ENCODE measurements at places on chromosomes 16 and 17. TPM values are rescaled to one million over a fixed set of nuclear protein-coding genes. Genes with fewer than 3 reads are reported as not detected.

RAB34 gene
- total RNA-seq, result 11.8 TPM

DNA sequence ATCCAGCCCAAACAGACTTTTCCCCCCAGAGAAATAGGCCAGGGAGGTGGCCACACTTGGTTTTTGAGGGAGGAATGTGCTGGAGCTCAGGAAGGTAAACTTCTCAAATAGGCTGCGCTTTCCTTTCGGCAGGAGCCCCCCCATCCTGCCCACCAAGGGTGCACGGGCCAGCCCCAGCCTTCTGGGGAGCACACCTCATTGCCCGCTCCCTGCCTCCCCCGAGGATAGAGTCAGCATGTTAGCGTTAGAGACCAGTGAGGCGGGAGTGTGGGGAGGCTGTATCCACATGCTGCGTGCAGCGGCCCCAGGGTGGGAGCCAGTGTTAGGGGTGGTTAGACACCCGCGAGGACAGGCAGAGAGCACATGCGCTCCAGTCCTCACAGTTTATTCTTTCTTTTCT, 42.3 kb downstream of the PIPOX start:
- DNase-seq, result no peak

DNA sequence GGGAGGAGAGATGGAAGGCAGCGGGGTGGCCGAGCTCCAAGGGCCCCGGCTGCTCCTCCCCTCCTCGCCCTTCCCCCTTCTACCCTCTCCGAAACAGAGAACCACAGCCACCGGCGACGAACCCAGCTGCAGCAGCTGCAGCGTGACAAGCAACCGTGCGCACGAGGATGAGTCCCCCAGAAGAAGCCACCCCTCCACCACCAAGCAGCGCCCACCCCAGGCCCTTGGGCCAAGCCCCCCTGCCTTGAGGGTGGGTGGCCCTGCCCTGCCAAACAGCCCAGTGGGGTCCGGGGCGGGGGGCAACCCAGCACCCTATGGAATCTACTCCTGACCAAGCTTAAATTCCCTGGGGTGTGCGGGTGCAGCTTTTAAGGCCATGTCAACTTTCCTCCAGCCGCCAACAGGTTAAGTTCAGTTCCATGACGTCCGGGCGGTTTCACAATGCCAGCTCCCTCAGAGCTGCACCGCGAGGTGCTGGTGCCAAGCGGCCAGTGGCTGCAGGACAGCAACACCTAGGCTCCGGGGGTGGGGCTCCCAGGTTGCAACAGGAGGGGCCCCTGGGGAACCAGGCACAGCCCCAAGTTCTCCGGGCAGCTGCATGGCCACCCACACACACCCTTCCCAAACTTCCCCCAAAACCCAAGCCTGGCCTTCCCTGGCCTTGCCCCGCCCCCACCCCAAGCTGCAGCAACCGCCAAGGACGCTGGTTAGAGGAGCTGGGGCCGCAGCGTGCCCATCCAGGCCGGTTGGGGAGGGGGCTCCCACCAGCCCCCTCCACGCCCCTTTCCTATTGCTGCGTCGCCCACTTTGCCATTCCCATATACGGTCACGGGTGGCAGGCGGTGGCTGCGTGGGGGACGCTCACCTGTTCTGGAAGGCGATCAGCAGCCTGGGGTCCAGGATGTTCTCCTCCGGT, 2.0 kb downstream of the CBX4 start:
- peak; percentile 62 for DNase-seq

- DNase-seq, result no peak
Observed at GRCh38 chr17:10439816-10440215, 18.1 kb upstream of the MYH8 start.

DNA sequence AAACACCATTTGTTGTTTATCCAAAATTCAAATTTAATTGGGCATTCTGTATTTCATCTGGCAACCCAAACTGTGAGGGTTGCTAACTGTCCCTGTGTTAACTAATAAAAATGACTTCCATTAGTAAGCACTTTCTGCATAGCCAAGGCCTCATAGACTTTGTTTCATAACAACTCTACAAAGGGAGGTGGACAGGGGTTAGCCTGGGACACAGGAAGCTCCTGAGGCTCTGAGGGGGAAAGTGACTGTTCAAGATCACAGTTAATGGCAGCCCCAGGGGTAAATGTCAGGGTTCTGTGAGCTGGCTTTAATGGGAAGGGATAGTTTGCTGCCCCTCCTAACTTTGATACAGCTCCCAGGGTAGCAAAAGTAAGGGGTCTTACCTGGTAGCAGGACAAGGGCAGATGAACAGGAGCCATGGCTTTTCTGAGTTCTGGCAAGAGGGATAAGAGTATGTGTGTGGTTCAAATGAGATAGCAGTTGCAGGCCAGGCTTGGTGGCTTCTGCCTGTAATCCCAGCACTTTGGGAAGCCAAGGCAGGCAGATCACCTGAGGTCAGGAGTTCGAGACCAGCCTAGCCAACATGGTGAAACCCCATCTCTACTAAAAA, 2.2 kb downstream of the HEATR9 start:
- DNase-seq, result no peak

- no peak for DNase-seq
Observed at GRCh38 chr16:50275428-50276325, 9.3 kb downstream of the ADCY7 start.

- DNase-seq, result no peak
Observed at GRCh38 chr17:72125226-72125651, 4.4 kb downstream of the SOX9 start.

DNA sequence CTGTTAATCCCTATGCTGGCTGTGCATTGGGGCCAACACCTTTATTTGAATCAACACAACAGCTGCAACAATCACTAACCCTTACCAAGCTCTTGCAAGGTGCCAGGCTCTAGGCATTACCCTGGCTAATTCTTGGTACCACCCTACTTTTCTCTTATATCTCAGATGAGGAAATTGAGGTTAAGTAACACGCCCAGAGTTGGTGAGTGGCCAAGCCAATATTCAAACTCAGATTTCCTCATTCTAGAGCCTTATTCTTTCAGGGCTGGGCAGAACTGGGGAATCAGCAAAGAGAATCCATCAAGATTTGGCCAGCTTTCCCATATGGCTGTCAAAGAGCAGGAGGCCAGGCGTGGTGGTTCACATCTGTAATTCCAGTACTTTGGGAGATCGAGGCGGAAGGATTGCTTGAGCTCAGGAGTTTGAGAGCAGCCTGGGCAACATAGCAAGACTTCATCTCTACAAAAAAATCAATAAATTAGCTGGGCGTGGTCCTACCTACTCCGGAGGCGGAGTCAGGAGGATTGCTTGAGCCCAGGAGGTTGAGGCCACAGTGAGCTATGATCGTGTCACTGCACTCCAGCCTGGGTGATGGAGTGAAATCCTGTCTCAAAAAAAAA, 23.7 kb downstream of the ARSG start:
- peak; percentile 35 for DNase-seq

DNA sequence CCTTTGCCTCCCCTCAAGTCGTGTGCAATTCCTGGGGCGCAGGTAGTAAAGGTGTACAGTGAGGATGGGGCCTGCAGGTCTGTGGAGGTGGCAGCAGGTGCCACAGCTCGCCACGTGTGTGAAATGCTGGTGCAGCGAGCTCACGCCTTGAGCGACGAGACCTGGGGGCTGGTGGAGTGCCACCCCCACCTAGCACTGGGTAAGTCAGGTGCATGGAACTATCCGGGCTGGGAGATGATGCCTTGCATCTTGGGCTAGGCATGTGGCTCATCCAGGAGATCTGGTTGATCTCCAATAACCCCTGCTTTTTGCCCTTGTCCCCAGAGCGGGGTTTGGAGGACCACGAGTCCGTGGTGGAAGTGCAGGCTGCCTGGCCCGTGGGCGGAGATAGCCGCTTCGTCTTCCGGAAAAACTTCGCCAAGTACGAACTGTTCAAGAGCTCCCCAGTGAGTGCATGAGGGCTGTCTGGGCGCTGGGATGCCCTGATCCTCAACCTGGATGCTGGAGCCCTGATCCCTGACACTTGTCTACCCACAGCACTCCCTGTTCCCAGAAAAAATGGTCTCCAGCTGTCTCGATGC, 5.2 kb downstream of the GRB7 start:
- no peak for DNase-seq

- DNase-seq, result peak; percentile 26
Observed at GRCh38 chr17:76793775-76794174, 55.9 kb downstream of the MFSD11 start.

- no peak for DNase-seq
Observed at GRCh38 chr16:73369851-73370250, 321.9 kb upstream of the ZFHX3 start.

PAQR4 gene
- total RNA-seq, result 50.9 TPM

GOT2 gene
- total RNA-seq, result 75.6 TPM

- DNase-seq, result no peak
Observed at GRCh38 chr17:17028059-17028877, 14.0 kb upstream of the MPRIP start.

SPATA32 gene
- 0.67 TPM for total RNA-seq

DNA sequence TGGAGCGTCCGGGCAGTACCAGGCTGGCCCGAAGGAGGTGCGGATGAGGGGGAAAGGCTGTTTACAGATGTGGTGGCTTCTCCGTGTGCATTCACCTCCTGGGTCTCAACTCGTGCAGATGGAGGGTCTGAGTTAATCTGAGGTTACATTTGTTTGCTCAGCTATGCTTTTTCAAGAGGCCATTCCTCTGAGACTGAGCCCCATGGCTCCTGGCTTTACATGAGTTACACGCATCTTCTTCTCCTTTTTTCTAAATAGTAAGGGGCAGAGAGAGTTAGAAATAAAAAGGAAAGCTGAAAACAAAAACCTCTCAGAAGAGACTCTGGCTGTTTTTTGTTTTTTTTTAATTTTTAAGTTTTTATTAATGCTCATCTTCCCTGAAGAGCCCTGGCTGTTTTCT, 29.0 kb downstream of the IRF8 start:
- DNase-seq, result no peak

DNA sequence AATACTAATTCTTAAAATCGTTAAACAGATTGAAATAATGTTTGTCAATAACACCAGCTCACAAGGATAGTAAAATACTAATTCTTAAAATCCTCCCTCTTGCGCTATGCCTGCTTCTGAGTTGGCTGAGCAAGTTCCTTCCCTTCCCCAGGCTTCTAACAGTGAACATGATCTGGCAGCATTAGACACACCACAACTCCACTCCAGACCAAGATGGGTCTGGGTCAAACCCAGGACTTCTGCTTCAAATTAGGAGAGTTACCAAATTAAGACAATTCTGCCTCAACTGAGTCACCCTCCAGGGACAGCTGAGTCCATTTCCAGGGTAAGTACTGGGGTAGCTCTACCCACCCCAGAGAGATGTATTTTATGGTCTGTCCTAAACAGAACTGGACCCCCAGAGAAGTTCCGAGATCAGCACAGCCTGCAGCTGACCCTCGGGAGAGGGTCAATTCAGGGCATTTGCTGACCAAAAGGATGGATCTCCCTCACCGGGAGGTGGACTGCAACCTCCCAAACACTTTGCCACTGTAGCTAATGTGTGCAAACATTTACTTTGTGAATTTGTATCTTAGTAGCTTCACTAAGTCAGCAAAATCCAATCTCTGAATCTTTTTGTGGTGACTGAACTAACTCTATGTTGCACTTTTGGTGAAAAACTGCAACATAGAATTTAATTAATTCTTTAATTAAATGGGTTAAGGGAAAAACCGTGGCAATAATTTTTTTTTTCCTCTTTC, 48.8 kb downstream of the ADCY9 start:
- no peak for DNase-seq

- DNase-seq, result no peak
Observed at GRCh38 chr17:16468428-16468992, 23.5 kb downstream of the LRRC75A start.

CTRB2 gene
- not detected for total RNA-seq

GRCh38 chr17:78252111-78252634, 20.7 kb downstream of the TMEM235 start:
- DNase-seq, result peak; percentile 85
